ENCODE measurements at places on chromosomes 5 and 9. TPM values are rescaled to one million over a fixed set of nuclear protein-coding genes. Genes with fewer than 3 reads are reported as not detected.

Gene TMC1
- total RNA-seq = not detected

Gene SLC36A3
- not detected for total RNA-seq

Gene CNTFR
- total RNA-seq = not detected

DNA sequence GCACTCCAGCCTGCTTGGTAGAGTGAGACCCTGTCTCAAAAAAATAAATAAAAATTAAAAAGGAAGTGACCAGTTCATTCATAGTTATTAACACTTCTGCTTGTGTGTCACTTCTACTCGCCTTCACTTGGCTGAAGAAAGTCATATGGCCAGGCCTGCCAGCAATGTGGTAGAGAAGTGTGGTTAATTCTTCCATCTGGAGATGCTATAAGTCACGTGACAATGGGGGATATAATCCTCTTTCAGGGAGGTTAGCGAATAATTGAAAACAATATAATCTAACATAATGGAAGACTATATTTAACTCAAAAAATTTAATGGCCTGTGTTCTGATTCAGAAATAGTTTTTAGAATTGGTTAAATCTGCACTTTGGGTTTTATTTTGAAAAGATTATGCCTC is 305.6 kb downstream of the DOCK8 start:
- peaks cover 12% of the 10 kb centered on the region for H3K4me1 ChIP-seq
- H3K4me3 ChIP-seq = no peak overlapping the region
- DNase-seq = no peak
- no peak overlapping the region for H3K27ac ChIP-seq
- H3K36me3 ChIP-seq = no peaks in the 10 kb centered on the region

GRCh38 chr9:14451949-14452348 is 138.0 kb upstream of the NFIB start:
- H3K36me3 ChIP-seq = no peaks in the 10 kb centered on the region
- H3K4me1 ChIP-seq = no peaks in the 10 kb centered on the region
- no peak overlapping the region for H3K27ac ChIP-seq
- H3K4me3 ChIP-seq = no peak overlapping the region
- no peaks in the 10 kb centered on the region for H3K27me3 ChIP-seq
- DNase-seq = no peak

GRCh38 chr9:119252671-119253299 is 116.5 kb downstream of the BRINP1 start:
- no peak for DNase-seq
- H3K27me3 ChIP-seq = no peaks in the 10 kb centered on the region
- no peaks in the 10 kb centered on the region for H3K36me3 ChIP-seq
- no peaks in the 10 kb centered on the region for H3K4me1 ChIP-seq
